Hematopoietic multipotent progenitor cell treated with erythropoietin and hydrocortisone succinate and interleukin-3 and kit ligand, for 4 days (in vitro differentiated cells): ENCODE measurements at places on chromosomes 6 and 20.

GRCh38 chr20:5606350-5606749 is 143.9 kb upstream of the SHLD1 start:
- no peak for DNase-seq

- no peak for DNase-seq
Measured at GRCh38 chr6:37019065-37019450, 13.6 kb downstream of the FGD2 start.

DNA sequence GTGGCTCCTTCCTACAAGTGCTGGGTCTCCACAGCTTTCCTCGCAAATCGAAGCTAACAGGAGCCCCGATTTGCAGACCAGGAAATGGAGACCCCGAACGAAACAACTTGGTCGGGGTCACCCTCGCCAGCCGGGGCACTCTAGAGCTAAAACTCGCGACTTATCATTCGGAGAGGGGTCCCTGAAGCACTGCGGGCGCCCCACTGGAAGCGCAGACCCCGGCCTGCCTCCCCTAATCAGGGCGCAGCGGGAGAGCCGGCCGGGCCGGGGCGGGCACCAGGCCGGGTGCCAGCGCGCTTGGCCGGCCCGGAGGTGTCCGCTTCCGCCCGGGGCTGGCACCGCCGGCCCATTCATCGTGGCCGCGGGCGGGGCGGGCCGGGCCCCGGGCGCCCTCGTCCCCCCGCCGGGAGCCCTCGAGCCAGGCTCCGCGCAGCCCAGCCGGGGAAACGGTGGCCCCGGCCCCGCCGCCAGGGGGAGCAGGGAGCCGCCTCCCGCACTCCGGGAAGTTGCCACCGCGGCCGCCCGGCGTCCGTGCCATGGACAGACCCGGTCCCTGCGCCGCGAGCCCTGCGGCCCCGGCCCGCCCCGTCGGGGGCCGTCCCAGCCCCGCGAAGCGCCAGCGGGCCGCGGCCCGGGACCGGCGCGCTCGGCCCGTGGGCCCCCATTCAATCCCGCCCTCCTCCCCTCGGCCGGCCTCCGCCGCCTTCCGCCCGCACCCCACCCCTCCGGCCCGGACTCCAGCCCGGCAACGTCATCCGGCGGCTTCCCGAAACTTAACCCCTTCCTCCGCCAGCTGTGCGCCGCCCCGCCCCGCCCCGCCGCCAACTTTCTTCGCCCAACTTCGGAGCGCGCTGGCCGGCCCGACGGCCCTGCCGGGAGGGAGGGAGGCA is 961 bp downstream of the RRBP1 start:
- peak; percentile 87 for DNase-seq

GRCh38 chr6:64679416-64679815 is 1027.6 kb downstream of the EYS start:
- DNase-seq, result peak; percentile 9

DNA sequence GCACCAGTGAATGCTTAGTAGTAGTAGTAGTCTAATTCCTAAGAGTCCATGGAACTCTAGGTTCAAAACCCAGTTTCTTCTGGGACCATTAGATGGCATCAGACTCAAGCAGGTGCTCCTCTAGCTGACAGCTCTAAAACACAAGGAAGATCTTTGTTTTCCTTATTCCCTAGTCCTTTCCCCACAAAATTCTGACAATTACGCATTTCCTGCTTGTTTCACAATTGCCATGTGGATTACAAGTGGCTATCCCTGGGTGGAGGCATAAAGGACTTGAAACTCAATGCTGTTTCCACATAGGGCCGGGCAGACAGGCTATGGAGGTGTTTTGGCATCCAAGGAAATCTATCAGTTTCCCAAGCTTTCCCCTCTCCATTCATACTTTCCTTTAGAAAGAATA is 9.2 kb upstream of the HLA-DOB start:
- DNase-seq, result peak; percentile 38

GRCh38 chr6:109296971-109297372 is 85.3 kb downstream of the CD164 start:
- no peak for DNase-seq

- DNase-seq, result no peak
Measured at GRCh38 chr6:106757267-106757666, 127.9 kb downstream of the QRSL1 start.

DNA sequence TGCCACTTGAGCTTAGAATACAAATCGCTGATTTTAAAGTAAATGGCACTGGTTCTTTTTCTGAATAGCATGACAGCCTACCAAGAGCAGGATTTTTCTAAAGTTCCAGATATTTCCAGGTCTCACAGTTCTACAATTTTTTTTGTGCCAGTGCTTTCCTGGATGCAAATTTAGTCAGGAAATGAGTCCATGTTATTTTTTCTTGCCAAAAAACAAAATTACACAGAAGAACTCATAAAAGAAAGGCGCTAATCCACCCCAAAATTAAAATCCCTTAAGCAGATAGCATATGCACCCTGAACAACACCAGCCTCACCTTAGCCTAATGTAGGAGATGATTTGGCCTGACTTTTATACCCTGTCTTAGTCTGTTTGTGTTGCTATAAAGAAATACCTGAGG is 86.4 kb upstream of the ARG1 start:
- DNase-seq, result no peak

- DNase-seq, result peak; percentile 5
Measured at GRCh38 chr6:127690092-127690491, 113.1 kb downstream of the C6orf58 start.

GRCh38 chr6:170368544-170368943 is 62.0 kb downstream of the FAM120B start:
- DNase-seq, result no peak

GRCh38 chr6:76592566-76592965 is 520.1 kb upstream of the IMPG1 start:
- DNase-seq, result no peak

GRCh38 chr6:136921936-136922684 is at the start of gene SLC35D3:
Gene SLC35D3 (plus strand): TSS chr6:136922301. CDS start chr6:136922429, 128 bp downstream.
- DNase-seq, result peak; percentile 68
